B cell (primary cell): ENCODE measurements at places on chromosomes 7 and 10. TPM values are rescaled to one million over a fixed set of nuclear protein-coding genes. Genes with fewer than 3 reads are reported as not detected.

Gene CALML5
- not detected in 2 replicates for total RNA-seq

Gene SFTPA2
- not detected in 2 replicates for total RNA-seq

Gene ANKRD61
- total RNA-seq, result not detected in 2 replicates

Gene HOXA4
- total RNA-seq, result 0.24 TPM in 1 of 2 replicates, not detected in the other

Gene KDM7A
- 44.3 and 50.8 TPM in 2 replicates for total RNA-seq

Gene SLC13A1
- 0.10 TPM in 1 of 2 replicates, not detected in the other for total RNA-seq

Gene ATAD1
- 41.5 and 44.9 TPM in 2 replicates for total RNA-seq

Gene HOXA3
- total RNA-seq, result not detected in 2 replicates

Gene IGF2BP3
- total RNA-seq, result 10.0 and 11.3 TPM in 2 replicates

Gene SUN3
- total RNA-seq, result not detected in 2 replicates

Gene FAM25A
- not detected in 2 replicates for total RNA-seq

Gene WNT16
- total RNA-seq, result 6.9 and 7.4 TPM in 2 replicates

Gene CALHM1
- 0.34 and 0.41 TPM in 2 replicates for total RNA-seq

Gene COL13A1
- total RNA-seq, result not detected in 2 replicates

Gene PNLIPRP1
- total RNA-seq, result not detected in 2 replicates

Gene MAP3K8
- 97.0 and 104 TPM in 2 replicates for total RNA-seq

Gene MYO3A
- total RNA-seq, result 1.4 and 1.7 TPM in 2 replicates

Gene STOX1
- 0.53 and 0.57 TPM in 2 replicates for total RNA-seq
